Stimulated activated CD8-positive, alpha-beta memory T cell treated with anti-CD3 and anti-CD28 coated beads, Interleukin-7, amount 100 ng/mL, for 48 hours (primary cell): ENCODE measurements at places on chromosomes 5 and 9.

DNA sequence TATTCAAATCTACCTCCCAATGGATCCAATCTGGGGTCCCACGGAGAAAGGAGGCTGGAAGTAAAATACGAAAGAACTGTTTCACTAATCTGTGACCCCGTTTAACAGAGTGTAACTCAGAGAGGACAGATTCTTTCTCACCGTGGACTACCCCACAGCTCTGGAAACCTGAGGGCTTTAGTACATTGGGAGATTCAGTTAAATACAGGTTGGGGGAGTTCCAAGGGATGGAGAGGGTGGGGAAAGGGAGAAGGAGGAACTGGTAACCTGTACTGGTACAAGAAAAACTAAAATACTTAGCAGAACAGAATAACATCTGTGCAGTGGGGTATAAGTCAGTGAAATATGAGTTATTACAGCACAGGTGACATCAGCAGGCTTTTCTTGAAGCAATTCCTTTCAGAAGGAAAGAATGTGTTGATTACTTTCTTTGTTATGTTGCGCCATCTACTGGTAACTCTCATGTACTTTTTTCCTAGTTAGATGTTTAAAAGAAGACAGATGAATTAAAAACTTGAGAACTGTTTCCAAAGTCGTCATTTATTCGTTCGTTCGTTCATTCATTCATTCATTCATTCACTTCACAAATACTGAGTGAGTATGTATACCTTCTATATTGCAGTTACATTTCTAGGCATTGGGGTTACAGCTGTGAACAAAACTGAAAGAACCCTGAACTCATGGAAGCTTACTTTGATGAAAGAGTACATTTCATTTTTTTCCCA, 30.0 kb upstream of the STOM start:
- no peak for DNase-seq

GRCh38 chr5:71695595-71695994, 23.5 kb upstream of the CARTPT start:
- no peak for DNase-seq

DNA sequence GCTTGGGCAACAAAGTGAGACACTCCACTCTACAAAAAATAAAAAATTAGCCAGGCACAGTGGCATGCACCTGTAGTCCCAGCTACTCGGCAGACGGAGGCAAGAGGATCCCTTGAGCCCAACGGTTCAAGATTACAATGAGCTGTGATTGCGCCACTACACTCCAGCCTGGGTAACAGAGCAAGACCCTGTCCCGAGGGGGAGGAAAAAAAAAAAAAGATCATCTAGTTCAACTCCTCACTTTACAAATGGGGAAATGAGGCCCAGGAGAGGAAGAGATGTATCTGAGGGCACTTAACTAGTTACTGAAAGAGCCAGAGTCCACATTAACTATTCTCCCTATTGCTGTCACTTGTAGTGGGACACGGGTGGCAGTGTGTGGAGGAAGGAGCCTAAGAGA, 13.8 kb downstream of the PDCL start:
- DNase-seq: no peak

DNA sequence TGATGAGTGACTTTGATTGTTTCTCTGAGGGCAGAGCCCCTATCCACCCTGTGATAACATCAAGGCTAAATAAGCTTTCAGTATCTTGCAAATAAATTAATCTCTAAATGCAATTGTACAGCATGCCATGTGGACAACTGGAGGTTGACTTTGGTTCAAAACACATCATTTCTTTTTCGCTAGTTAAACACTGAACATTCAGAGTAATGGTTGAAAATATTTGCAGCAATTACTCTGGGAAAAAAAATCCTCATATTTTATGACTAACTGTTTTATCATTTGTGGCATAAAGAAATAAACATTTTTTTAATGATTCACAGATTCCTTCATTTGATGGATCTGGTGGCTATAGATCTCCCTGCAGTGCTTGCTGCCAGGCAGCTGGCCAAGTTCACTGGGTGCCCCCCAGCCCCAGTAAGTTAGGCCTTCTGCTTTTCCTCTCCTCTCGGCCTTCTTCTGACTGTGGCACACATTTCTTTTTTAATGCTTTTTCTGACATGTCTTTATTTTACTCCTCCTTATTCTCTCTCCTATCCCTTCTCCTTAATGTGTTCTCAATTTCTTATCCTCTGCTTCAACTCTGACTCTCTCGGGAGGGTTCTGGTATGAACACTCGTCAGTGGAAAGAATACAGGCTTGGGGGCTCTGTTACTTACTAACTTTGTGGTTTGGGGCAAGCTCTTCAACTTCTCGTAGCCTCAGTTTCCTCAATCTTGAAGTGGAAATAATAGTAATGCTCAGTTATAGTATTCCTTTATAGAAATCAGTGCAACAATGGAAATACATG, 69.6 kb downstream of the ADAMTSL1 start:
- DNase-seq: no peak

DNA sequence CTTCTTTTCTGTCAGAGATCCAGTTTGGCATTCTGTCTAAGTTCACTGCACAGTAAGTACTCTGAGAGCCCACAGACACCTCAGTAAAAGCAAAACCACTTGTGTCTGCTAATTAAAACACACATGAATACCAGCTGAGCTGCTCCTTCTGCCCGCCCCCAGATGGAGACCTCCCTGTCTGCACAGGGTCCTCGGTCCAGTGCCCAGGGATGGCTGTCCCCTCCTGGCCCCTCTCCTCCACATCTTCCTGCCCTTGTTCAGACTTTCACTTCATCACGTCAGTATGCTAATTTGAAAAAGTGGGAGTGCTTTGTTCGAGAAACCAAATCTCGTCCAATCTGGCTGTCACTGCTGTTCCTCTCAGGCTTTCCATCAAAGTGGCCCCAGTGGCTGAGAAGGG, 43.5 kb downstream of the LIX1 start:
- no peak for DNase-seq

DNA sequence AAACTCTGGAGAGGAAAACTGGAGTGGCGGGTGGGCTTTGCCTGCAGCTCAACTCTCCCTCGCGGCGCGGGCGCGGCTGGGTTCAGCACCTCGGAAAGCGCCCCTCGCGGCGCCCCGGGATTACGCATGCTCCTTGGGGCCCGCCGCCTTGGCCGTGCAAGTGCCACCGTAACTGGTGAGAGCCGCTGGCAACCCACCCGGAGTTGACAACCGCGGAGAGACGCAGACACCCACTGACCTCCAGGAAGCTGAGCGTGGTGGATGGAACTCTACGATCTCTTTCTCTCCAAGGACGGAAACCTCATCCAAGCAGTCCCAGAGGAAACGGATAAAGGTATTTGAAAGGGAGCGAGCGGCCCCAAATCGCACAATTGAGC, 194 bp upstream of the RXFP3 start:
- peak; percentile 30 for DNase-seq

GRCh38 chr5:137834498-137835049, 33.1 kb upstream of the MYOT start:
- no peak for DNase-seq

- no peak for DNase-seq
Measured at GRCh38 chr9:2928411-2928810, 84.5 kb upstream of the PUM3 start.

DNA sequence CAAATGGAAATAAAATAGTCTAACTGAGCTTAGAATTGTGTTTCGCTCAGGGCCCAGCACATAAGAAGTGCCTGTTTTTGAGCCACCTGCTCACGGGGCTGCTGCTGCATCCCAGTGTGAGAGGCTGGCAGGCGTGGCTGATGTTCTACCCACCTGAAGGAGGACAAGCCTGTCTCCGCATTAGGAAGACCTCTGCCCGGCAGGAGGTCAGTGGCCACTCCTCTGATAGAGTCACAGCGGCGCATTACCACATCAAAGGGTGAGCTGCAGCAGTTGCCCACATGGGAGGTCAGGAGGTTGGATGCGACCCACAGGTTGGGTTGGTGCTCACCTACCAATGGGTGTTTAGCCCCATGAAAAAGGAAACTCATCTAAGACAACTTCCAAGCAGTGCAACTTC, 3.7 kb upstream of the SLC6A7 start:
- no peak for DNase-seq

DNA sequence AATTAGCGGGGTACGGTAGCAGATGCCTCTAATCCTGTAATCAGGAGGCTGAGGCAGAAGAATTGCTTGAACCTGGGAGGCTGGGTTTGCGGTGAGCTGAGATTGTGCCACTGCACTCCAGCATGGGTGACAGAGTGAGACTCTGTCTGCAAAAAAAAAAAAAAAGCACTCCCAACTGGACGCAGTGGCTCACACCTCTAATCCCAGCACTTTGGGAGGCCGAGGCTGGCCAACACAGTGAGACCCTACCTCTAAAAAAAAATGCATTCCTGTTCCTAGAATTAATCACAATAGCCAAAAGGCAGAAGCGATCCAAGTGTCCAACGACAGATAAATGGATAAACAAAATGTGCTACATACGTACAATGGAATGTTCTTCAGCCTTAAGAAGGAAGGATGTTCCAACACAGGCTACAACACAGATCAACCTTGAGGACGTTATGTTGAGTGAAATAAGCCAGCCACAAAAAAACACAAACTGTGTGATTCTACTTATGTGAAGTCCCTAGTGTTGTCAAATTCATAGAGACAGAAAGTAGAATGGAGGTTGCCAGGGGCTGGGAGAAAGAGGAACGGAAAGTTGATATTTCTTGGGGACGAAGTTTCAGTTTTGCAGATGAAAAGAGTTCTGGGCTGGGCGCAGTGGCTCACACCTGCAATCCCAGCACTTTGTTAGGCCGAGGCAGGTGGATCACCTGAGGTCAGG, 13.8 kb downstream of the FAM78A start:
- no peak for DNase-seq

DNA sequence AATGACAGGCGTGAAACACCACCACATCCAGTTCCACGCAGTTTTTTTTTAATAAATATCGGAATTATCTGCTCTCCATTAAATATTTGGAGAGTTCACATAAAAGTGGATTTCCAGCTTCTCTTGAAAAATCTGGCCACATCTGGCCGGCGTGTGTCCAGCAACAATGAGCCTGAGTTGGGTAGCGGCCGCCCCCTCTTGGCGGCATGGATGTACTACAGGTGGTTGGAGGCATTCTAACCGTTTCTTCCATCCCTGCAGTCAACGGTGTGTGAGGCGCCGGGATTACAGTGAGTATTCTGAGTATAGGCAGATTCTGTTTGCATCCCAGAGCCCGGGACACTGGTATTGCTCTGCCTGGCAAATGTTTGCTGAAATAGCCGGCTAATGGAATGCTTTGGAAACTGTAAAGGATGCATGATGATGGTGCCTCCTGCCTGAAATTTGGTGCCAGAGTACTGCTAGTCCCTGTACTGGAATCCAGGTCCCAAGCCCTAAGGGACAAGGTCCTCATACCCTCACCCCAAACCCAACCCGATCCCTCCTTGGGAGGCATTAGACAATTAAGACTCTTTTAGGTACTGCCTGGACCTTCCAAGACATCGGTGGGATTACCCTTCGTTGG, 13.6 kb upstream of the GM2A start:
- no peak for DNase-seq
